ENCODE measurements at places on chromosomes 5 and 9. TPM values are rescaled to one million over a fixed set of nuclear protein-coding genes. Genes with fewer than 3 reads are reported as not detected.

Gene EFNA5
- total RNA-seq: 36.4 TPM

- DNase-seq: no peak
Observed at GRCh38 chr9:71268871-71269635, 147.6 kb upstream of the TRPM3 start.

Gene PCDHB4
- total RNA-seq: 1.5 TPM

- DNase-seq: peak; percentile 98
Observed at GRCh38 chr9:113410207-113410864, at the start of the genes C9orf43 and POLE3. TSS of gene C9orf43 (plus strand) at chr9:113410747. CDS start at chr9:113413494, 2,747 bp downstream. TSS of gene POLE3 (minus strand) at chr9:113410675. CDS start at chr9:113410293, 382 bp downstream.

- no peak for DNase-seq
Observed at GRCh38 chr5:127412698-127413097, 104.7 kb upstream of the PRRC1 start.

Gene PTPA
- total RNA-seq: 186 TPM

GRCh38 chr9:69425136-69425801 lies 100.3 kb downstream of the ENTREP1 start:
- no peak for DNase-seq

Gene PCDHGA1
- 3.0 TPM for total RNA-seq

Gene C5orf63
- total RNA-seq: 10.9 TPM

DNA sequence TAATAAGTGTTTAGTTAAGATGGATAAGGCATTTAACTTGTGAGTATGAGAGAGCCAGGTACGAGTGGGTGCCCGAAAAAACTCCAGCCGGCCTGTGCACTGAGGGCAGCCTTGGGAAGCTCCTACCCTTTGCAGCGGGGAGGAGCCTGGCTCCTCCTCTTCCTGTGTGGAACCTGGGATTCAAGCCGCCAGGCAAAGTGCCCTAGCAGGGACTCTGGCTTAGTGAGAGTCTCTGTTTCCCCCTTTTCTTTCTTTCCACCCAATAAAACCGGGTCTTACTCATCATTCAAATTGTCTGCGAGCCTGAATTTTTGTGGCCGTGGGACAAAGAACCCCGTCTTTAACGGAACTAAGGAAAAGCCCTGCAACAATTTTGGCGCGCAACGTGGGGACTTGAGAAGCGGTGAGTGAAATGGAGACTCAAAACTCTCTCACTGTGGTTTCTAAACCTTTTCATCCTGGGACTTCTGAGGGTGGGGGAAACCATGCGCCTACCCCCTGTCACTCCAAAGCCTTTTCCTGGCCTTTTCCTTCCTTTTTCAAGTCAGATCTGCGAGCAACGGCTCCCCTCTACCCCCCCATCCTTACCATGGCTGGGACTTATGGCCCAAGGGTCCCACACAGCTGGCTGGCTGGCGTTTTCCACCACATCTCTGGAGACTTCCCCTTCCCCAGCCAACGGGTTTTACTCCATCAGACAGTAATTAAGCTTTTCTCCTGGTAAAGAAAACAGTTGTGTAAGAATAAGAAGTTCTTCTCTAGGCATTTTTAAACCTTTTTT lies 535.7 kb upstream of the ACO1 start:
- no peak for DNase-seq

DNA sequence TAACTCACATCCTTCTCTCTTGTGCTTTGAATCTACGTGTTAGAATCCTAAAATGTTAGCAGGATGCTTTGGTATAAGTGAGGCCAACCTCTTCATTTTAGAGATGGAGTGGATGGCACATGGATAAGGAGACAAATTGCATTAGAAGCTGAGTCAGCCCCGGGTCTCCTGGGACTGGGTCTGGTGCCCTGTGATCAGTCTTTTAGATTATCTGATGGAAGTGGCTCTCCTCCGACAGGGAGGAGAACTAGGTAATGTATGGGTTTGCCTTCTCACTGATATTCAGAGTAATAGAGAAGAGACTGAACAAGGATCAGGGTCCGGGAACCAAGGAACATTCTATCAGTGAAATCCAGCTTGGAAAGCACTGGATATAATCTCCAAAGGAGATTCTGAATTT lies 74.9 kb upstream of the TNFSF8 start:
- no peak for DNase-seq

GRCh38 chr9:121122246-121123032 lies 47.7 kb downstream of the CNTRL start:
- no peak for DNase-seq

DNA sequence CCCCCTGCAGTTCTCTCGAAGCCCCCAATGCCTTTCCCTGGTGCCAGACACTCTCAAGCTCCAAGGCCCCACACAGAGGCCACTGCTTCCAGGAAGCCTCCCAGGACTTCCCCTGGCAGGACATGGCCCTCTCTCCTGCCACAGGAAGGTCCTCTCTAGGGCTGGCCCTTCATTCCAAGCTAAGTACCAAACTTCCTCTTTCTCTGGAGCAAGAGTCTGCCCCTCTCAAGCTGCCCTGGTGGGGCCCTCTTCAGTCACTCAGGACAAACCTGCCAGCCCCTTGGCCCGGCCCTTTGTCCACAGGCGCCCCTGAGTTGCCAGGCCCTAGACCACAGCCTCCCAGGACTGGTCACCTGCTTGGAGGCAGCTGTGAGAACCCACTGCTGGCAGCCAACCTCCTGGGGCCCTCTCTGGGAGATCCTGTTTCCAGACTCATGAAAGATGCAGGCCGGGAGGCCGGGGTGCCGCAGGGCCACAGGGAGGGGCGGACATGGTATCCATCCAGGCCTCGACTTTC lies 6.6 kb downstream of the NINJ1 start:
- DNase-seq: no peak

GRCh38 chr9:9004810-9005209 lies 1205.2 kb upstream of the DMAC1 start:
- no peak for DNase-seq

- DNase-seq: no peak
Observed at GRCh38 chr5:73221726-73222125, 48.7 kb downstream of the TMEM174 start.

GRCh38 chr5:21237461-21237860 lies 1249.5 kb upstream of the CDH18 start:
- DNase-seq: no peak

- DNase-seq: no peak
Observed at GRCh38 chr5:43256261-43256966, 56.8 kb downstream of the HMGCS1 start.

DNA sequence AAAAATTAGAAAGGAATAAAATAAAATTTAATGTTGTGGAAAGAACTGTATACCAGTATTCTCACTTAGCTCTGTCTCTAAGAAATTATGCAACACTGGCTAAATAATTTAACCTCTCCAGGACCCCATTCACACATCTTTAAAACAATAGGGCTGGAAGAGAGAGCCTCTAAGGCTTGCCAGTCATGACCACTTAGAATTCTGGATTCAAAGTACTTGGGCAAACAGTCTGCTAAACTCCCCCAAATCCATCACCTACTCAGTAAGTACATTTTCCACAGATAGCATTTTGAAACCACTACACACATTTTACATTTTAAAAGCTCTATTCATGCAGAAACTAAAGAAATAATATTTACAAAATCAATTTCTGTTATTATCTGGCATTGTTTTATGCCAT lies 291.7 kb downstream of the TMEM167A start:
- no peak for DNase-seq

DNA sequence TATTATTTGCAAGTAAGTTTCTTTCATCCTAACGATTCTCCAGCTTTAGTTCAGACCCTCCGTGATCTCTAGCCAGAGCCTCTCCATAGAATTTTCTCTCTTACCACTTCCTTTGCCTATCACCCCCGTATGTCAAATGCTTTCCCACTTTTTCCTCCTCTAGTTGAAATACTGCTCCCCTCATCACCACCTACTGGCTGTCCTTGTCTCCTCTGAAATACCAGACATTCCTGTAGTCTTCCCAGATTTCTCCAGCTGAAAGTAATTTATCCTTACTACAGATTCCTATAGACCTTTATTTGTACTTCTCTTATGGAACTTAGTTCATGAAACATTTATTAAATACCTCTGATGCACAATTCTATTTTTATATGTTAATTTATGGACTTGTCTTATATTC lies 36.0 kb upstream of the GLIPR2 start:
- no peak for DNase-seq

GRCh38 chr5:14277385-14278320 lies 134.5 kb downstream of the TRIO start:
- no peak for DNase-seq

Gene PCDHAC1
- total RNA-seq: 0.10 TPM

DNA sequence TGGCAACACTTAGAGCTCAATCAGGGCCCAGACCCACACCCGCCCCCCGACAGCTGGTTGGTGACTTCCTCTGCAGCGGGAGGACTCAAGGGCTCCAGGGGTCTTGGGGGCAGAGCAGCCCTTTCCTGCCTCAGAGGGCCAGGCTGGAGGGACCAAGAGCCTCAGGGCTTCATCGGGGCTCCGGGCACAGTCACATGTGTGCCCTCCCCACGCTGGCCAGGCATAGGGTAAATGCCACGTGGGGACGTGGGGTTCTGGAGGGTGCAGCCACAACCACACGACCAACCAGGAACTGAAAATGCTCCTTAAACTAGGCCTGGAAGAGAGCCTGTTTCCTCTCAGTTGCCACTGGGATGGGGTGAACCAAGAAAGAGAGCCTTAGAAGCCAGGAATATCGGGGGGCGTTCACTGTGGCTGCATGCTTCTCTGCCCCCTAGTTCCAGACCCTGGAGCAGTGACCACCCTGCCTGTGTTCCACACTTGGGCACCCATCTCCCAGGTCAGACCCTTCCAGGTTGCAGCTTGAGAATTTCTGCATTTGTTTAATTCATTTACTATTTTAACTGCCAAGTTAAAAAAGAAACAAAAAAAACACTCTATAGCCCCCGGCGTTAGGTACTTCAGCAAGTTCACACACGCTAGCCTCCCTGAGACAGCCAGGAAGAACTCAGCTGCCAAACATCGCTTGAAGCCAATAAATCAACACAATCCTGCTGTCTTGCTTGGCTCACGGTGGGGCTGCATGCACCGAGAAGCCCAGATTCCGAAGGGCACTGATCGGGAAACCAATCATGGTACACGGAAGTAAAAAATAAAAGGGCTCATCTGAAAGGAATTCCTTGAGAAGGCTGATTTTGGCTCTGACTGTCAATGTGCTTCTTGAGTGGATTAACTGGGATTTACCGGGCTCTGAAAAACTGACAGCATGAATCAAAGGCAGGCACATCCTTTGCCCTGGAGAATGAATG lies 56.1 kb upstream of the PHYKPL start:
- no peak for DNase-seq

GRCh38 chr9:100671898-100672297 lies 94.0 kb downstream of the CAVIN4 start:
- no peak for DNase-seq

- no peak for DNase-seq
Observed at GRCh38 chr9:36504156-36504555, 68.5 kb upstream of the MELK start.

DNA sequence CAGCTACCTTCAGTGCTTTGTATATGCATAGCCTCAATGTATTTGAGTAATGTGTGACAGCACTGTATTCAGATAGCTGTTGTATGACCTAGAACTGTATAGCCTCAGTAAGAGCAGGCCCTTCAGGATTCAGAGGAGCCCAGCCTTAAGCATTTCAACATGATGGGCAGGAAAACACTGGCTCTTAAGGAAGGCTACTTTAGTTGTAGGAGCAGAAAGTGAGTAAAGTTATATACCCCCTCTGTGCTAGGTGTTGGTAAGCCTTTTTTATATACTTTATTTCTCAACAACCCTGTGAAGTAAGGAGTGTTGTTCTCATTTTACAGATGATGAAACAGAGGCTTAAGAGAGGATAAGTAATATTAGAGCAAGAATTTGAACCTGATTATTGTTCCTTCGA lies 1.5 kb upstream of the GPR21 start:
- DNase-seq: no peak

Gene CPLANE1
- total RNA-seq: 10.3 TPM

- DNase-seq: no peak
Observed at GRCh38 chr5:149719666-149720065, 10.4 kb upstream of the PPARGC1B start.

DNA sequence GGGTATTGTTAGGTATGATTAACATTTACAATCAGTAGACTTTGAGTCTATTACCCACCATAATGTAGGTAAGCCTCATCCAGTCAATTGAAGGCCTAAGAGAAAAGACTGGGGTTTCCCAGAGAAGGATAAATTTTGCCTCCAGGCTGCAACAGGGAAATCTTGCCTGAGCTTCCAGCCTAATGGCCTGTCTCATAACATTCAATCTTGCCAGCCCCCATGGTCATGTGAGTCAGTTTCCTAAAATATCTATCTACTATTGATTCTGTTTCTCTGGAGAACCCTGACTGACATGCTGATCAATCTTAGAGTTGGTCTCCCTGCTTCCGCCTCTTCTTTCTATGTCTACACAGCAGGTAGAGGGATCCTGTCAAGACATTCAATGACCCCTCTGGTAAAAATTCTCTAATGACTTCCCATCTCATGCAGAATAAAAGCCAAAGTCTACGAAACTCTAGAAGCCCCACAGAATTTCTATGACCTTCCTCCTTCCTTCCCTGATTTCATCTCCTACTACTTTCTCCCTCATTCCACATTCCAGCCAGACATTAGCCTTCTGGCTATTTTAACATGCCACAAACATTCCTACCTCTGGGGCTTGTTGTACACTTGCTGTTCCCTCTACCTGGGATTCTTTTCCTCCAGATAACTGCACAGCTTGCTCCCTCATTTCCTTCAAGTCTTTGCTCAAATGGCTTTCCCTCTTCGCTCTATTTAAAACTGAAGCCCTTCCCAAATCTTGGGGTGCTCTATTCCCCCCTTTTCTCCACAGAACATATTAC lies 60.2 kb downstream of the FBXW11 start:
- DNase-seq: no peak

Gene CAMK2A
- total RNA-seq: 16.6 TPM
